ENCODE measurements at places on chromosomes 5 and 9.

GRCh38 chr5:80655231-80655774 lies 520 bp upstream of the DHFR start:
- no peak for DNase-seq

GRCh38 chr9:78325343-78325742 lies 28.4 kb downstream of the PSAT1 start:
- no peak for DNase-seq

- no peak for DNase-seq
Measured at GRCh38 chr9:19992556-19992955, 203.7 kb upstream of the SLC24A2 start.

- no peak for DNase-seq
Measured at GRCh38 chr5:168449166-168449565, 37.1 kb upstream of the RARS1 start.

- no peak for DNase-seq
Measured at GRCh38 chr5:2581418-2581817, 170.1 kb downstream of the IRX2 start.

GRCh38 chr5:53520813-53521212 lies 39.6 kb upstream of the NDUFS4 start:
- no peak for DNase-seq

DNA sequence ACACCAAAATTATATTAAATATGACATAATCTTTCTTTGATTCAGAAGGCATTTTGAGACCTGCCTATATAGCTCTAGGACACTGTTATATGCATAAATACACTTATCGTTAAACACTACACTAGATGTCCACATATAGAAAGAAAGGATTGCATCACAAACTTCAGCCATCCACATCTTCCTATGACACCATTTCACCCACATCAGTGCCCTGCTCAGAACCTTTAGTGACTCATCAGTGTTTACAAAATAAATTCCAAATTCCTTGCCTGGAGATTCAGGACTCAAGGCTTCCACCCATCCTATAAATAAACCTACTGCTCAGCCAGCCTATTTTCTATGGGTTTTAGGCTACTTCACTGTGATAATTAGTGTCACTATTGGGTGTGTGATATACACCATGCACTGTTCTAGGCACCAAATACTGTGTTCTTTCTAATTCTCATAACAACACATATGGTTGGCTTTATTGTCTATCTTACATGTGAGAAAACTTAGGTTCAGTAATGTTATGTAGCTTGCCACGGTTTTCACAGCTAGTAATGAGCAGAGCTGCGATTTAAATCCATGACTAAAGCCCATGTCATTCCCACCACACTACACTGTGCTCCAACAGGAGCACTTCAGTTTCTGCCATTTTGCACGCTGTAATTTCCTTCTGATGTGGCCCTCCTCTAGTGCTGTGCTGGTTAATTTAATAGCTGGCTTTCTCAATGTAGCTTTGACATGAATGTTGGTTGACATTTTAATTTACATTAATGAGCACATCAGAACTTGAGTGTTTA lies 103.3 kb downstream of the SREK1 start:
- no peak for DNase-seq

DNA sequence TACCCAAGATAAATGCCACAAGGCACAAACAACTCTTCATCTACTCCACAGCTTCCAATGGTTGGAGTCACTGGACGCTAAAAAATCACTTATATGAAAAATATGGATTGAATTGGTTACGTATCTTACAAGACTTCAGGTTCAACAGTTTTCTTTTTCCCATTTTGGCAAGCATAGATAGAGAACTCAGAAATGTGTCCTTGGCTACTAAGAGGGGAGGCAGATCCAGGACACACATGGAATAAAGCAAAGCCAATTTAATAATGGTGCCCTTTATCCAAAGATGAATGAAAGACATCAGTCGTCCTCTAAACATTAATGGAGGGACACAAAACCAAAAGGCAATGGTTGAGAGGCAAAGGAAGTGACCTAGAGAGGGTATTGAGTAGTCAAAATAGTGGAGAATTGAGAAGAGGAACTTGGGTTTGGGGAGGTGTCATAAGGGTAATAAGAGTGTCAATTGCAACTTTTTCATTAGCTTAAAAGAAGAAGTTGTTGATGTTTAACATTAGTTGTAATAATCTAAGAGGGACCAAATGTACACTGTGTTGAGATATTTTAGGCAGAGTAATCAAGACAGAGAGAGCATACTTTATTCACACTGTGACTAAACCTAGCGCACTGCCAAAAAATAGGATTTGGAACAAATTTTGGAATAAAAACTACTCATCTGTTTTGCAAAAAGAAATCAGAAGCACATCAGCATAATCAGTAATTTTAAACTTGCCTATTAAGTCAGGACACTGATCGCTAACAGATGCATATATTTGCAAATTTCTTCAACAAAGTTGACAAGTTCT lies 308.2 kb downstream of the ARL15 start:
- DNase-seq: no peak

DNA sequence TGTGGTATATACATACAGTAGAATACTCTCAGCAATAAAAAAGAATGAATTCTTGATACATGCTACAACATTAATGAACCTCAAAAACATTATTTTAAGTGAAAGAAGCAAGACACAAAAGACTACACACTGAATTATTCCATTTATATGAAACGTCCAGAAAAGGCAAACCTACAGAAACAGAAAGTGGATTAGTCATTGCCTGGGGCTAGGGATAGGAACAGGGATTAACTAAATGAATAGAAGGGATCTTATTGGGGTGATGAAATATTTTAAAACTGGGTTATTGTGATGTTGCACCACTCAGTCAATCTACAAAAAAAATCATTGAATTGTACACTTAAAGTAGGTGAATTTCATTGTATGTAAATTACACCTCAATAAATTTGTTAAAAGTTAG lies 326.7 kb downstream of the PIK3R1 start:
- DNase-seq: no peak

- DNase-seq: no peak
Measured at GRCh38 chr9:130693101-130693425, 517 bp upstream of the EXOSC2 start.

DNA sequence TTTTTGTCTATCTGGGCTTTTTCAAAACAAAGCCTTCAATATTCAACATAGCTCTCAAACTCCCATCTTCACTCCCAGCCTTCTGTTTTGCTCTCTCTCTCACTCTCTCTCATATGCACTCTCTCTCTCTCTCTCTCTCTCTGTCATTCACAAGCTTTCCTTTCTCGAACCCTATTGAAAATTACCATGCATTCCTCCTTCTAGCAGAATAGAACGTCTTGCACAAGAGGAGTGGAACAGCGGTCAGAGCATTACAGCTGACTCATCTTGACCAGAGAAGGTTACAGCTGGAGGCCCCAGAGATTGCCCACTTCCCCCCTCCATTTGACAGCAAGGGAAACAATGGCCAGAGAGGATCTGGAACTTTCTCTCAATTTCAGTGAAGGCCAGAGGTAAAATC lies 51.0 kb upstream of the LIFR start:
- DNase-seq: no peak
